ENCODE measurements at places on chromosomes 2 and 18.

DNA sequence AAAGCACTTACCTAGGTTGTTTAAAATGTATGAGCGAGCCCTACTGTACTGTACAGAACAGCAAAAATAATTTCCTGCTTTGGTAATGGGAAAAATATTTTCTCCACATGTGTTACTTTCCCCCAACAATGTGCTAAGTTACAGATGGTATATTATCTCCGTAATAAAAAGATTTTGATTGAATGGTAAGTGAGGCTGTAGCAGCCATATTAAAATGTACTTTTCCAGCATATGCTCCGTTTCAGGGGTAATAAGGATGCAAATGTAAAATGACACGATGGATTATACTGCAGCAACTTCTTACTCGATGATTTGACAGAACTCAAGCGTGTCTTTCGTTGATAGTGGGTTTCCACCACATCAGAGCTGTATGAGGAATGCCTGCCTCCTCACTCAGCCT lies 50.5 kb downstream of the OSBPL6 start:
- DNase-seq, result no peak

DNA sequence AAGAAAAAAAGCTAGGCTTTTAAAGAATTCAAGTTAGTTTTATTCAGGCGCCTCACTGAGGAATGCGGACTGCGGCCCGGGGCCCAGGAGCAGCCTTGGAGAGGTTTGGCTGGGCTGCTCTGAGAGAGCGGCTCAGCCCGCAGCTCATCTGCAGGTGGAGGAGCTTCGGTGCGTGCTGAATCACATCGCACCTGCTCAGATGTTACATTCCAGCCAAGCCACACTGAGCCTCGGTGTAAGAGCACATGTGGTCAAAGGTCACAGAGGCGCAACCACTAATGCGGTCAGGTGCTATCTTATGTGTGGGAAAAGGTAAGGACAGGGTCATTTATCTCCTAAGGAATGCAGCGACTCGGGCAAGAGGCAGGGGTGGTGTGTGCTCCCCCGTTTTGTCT lies 17.1 kb upstream of the CNDP1 start:
- DNase-seq, result peak; percentile 34

DNA sequence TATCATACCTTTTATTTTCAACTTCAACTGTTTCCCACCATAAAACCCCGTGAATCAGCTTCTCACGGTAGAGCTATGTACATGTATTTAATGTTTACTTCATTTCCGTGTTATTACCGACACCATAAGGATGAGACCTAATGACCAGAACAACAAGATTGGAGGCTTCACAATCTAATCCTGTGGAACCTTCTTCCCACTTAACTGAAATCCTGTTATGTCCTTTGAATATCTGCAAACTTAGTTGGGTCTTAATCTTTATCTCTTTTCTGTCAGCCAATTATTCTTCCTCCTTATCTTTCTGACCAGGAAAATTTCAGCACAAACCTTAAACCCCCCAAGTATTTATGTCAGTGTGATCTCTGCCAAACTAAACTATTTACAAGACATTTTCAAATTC lies 214.4 kb downstream of the TMX3 start:
- no peak for DNase-seq

DNA sequence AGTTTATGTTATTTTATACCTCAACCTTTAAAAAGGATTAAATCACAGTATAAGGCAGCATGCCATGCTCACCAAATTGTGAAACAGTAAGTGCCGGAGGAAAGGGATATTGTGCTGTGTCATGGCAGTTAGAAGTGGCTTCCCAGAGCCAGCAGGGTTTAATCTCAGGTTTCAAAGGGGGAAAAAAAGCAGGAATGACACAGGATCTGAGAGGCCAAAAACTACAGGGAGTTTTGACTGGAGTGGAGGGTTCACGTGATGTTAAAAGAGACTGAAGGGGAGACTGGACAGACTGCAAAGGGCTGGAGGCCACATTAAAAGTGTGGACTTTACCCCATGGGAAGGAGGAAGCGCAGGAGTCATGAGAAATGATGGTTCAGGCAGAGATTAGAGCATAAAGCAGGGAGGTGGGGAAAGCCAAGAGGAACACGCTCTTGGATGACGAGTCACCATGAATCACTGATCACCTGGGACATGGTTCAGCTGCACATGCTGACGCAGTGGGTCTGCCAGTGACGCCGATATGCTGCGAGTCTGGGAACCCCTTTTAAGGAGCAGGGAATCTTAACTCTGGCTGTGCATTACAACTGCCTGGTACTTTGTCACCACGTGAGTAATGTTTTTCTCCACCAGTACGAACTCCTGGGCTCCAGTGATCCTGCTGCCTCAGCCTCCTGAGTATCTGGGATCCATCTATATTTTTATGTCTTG lies 6.1 kb downstream of the CHMP1B start:
- DNase-seq, result no peak

GRCh38 chr2:213007290-213007838 lies 144.0 kb downstream of the IKZF2 start:
- no peak for DNase-seq

- no peak for DNase-seq
Measured at GRCh38 chr2:182647499-182647787, 68.6 kb upstream of the DNAJC10 start.

- DNase-seq, result no peak
Measured at GRCh38 chr2:113150258-113150601, 22.8 kb downstream of the IL1RN start.

GRCh38 chr18:36440614-36441013 lies 143.1 kb downstream of the FHOD3 start:
- DNase-seq, result no peak

GRCh38 chr2:27956888-27957287 lies 66.4 kb downstream of the BABAM2 start:
- DNase-seq, result no peak

GRCh38 chr2:102099536-102100298 lies 42.8 kb upstream of the IL1R1 start:
- no peak for DNase-seq

DNA sequence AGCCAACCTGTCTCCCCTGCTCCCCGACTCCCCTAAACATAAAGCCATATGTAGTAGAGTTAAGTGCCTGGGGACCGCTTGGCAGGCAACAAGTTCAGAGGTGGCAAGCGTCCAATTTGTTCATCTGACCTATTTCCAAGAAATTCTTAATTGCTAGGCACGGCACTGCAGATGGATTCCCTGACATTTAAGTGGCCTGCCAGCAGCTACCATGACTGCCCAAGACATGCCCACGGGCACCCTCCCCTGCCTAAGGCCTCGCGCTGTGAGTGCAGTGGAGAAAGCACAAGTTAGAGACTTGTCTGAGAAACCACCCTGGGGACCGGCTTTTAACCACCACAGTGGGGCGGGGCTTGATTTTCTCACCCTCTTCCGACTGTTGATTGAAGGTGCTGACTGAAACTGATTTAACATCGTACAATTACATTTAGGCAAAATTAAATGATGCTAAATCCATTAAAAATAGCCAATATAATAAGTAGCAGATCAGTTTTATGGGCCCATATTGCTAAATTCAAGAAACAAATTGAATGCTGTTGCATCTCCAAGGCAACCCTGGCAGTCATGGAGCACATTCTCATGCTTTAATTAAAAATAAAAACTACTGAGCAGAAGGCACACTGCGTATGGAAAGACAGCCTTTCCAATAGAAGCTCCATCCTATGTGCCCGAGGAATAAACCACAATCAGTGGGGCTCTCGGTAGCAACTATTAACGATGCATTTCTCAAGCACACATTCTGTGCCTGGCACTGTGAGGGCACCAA lies 163.6 kb upstream of the ACAA2 start:
- DNase-seq, result no peak

- no peak for DNase-seq
Measured at GRCh38 chr18:21363348-21363747, 121.3 kb downstream of the GREB1L start.

- no peak for DNase-seq
Measured at GRCh38 chr18:8706791-8707555, 1.6 kb downstream of the MTCL1 start.

- no peak for DNase-seq
Measured at GRCh38 chr2:20118051-20118450, 66.6 kb upstream of the LAPTM4A start.

DNA sequence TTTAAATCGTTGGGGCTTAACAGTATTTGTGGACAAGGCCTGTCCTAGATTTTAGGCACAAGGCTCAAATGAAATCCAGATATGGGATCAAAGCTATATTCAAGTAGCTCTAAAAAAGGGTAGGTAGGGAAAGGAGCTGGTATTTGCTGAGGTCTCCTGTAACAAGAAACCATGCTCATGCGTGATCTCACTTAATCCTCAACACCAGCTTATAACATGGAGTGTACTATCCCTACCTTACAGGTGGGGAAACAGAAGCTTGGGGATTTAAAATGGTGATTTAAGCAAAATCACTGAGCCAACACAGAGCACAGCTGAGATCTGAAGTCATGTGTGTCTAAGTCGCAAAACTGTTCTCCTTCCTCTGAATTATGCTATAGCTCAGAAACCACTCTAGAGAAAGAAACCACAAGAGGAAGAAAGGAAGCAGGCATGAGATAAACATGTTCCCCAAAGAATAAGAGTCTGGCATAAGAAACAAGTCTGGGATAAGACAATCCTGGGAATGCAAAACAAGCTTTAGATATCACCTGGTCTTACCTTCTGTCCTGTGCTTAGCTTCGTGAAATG lies 43.1 kb downstream of the CYRIA start:
- no peak for DNase-seq

- no peak for DNase-seq
Measured at GRCh38 chr18:46393230-46393629, 263.8 kb downstream of the LOXHD1 start.

- no peak for DNase-seq
Measured at GRCh38 chr2:24058564-24059271, 9.2 kb downstream of the FKBP1B start.

DNA sequence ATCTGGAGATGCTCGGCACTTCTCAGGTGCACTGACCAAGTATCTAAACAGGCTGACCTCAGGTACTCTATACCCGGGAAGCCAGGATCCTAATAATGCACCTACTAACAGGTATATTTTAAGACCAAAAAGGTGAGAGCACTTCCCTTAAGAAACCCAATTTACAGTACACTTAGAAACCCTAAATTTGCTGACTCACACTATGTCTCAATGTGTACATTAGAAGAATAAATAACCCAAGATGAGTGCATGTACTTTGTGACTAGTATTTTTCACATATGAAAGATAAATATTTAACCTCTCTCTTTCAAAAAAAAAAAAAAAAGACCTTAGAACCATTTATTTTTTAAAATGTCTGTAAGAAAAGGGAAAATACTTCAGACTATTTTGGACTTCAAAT lies 118.8 kb downstream of the ZNF516 start:
- no peak for DNase-seq

GRCh38 chr2:53820711-53821110 lies 33.9 kb downstream of the ERLEC1 start:
- DNase-seq, result no peak

DNA sequence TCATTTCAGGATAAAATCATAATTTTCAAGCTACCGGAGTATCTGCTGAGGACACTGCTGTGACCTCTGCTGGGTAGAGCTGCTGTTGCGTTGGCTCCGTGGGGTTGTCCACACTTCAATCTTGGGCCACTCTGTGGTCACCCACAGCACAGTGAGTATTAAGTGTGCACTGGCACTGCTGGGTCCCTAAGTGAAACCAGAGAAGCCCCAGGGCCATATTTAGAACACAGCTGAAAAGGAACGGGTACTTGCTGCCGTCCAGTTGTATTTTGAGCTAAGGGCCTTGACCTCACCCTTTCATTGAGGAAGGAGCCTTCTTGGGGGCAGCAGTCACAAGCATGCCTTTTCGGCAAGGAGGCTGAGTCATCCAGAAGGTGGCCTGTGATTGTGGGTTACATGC lies 10.1 kb downstream of the SLC9A4 start:
- no peak for DNase-seq

DNA sequence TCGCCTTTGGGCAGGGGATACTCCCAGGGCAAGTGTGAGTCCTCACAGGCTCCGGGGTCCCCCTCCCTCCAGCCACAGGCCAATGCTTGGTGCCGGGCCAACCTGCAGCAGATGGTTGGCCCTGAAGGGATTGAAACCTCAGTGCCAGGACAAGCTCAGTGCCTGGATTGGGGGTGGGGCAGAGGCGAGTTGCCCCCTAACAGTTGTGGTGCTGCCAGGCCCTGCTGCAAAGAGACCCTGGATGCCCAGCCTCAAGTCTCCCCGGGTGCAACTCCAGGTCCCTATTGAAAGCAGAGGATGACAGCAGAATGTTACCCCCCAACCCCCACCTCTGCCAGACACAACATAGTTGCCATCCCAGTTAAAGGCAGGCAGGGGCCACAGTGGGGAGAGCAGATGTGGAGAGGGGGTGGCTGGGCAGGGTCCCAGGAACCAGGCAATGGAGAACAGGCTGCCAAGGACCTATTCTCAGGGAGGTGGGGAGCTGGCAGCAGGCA lies 9.5 kb upstream of the RNF103 start:
- DNase-seq, result no peak

GRCh38 chr2:38095996-38096861 lies 20.3 kb upstream of the CYP1B1 start:
- DNase-seq, result no peak

DNA sequence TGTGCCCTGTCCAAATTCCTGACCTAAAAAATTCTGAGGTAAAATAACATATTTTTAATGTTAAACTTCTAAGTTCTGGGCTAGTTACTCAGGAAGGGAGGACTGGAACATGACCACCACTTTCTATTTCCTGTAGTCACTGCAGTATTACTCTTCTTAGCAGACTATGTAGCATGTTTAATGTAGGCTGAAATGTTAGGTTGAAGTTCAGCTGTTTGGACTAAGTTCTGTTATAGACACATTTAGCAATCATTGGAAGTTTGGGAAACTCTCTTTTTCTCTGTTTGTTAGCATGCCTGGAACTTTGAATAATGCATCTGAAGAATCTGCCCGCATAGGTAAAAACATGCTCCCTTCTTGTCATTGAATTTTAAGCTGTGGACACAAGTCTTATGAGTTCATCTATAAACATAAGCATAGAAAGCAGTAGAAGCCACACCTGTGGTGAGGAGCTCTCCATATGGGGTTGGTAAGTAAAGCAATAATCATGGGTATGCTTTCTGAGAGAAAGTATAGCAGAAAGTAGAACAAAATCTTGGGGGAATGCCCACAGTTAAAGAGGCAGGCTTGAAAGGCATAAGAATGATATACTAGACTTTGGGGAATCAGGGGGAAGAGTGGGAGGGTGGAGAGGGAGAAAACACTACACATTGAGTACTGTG lies 52.6 kb downstream of the IL1R2 start:
- no peak for DNase-seq

DNA sequence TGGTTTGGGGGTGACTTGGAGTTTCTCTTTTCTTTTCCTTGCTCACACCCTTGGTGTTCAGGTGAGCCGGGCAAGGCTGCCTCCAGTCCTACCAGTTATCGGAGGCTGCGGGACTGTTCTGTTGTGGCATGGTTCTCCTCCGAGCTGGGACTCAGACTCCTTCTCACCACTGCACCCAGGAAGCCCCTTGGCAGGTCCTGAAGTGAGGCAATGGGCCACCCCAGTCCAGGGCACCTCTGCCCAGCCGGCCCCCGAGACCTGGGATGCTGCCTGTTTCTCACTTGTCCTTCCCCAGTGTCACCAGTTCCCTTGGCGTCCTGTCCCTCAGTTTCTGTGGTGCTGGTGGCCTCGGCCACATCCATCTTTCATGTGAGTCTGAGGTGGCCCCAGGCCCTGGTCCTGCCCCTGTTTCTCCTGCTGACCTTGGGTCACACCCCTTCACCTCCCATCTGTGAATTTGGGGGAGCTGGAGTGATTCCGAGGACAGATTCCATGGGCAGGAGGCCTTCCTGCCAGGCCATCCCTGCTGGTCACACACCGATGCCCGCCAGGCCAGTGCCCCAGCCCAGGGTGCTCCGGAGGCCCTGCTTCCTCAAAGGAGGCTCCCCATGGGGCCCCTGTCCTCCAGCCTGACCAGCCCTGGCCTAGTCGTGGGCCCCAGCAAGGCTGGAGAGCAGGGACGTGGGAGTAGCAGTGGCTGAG lies 6.6 kb upstream of the KLHL30 start:
- DNase-seq, result no peak

Data from left forelimb (tissue), 1 donor.